ENCODE measurements at places on chromosomes 1 and 21. TPM values are rescaled to one million over a fixed set of nuclear protein-coding genes. Genes with fewer than 3 reads are reported as not detected.

The TRIM67 gene
- total RNA-seq: not detected

The CD58 gene
- 38.1 TPM for total RNA-seq

The CLCNKA gene
- not detected for total RNA-seq

The PLCH2 gene
- 7.3 TPM for total RNA-seq

The PGLYRP3 gene
- total RNA-seq: not detected

The KRTAP19-3 gene
- total RNA-seq: not detected

The FMN2 gene
- not detected for total RNA-seq

The KAZN gene
- 0.91 TPM for total RNA-seq

The SPRR2G gene
- not detected for total RNA-seq

All from T-helper 2 cell treated with Interferon-gamma antibody and Interleukin-4, amounts not matched to agents 100 ng/mL and 5 ng/mL, for 36 hours (primary cell).